WTC11 (cell line): ENCODE measurements at places on chromosomes 7 and 10. TPM values are rescaled to one million over a fixed set of nuclear protein-coding genes. Genes with fewer than 3 reads are reported as not detected.

DNA sequence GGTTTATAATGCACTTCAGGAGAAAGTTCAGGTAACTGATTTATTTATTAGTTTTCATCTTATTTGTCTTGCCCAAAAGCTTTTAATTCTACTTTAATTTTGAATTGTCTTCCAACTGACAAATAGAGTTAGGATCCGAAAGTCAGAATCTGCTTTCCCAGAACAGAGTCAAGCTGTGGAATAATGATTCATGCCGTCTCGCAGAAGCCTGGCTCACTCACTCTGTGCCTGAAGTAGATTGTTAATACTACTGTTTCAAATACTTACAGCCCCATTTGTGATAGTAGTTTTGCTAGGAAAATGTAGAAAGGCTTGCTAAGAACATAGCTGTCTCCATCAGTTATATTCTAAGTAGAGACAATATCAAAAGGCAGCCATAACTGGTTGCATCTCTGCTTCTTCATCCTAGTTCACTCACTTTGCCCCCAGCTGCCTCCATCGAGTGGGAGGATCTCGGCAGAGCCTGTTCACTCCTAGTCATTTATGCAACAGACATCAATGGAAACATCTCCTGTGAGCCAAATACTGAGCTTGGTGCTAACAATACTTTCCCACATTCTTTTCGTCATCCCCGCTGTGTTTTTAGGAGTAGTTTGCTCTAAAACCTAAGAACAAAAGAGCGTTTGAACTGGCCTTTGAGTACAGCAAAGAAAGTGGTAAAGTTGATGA is 28.0 kb downstream of the ABRAXAS2 start:
- no peak overlapping the region for H3K27ac ChIP-seq
- no peak overlapping the region for H3K4me3 ChIP-seq
- no peaks in the 10 kb centered on the region for H3K4me1 ChIP-seq
- DNase-seq, result no peak
- H3K36me3 ChIP-seq, result peaks cover 54% of the 10 kb centered on the region
- no peaks in the 10 kb centered on the region for H3K27me3 ChIP-seq

GLI3 gene
- 41.0 to 46.2 TPM (median 42.1 TPM) in 3 replicates for total RNA-seq

DNA sequence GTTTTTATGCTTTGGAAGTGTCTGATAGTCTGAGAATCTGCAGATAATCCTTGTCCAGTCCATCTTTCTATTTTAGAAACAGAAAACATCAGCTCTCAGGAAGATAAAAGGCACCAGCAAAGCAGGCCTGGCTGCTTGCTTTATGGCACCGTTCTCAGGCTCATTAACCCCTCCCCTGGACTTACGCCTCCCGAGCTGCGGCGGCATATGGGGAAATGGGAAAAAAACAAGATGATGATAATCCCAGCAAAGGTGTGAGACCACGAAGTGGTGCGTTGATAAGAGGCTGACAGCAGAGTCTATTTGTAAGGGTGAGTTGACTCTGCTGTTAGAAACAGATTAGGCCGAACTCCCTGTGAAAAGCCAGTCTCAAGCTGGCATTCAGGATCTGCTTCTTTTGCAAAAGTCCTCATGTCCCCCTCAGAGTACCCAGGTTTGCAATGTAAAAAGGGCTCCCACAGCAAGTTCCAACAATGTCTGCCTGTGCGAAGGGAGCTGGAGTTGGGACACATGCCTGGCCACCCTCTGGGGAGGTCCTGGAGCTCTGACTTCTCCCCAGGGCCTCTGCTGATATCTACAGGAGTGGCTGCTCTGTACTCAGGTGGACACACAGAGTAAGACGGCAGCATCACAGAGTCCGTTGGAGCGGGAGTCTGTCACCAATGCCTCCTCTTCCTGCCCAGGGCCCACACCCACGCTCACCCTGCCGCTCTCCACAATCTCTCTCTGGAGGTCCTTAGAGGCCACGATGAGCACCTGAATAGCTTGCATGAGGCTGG is 54.3 kb downstream of the SPDYE5 start:
- DNase-seq, result no peak
- no peaks in the 10 kb centered on the region for H3K27me3 ChIP-seq
- no peak overlapping the region for H3K4me3 ChIP-seq
- no peaks in the 10 kb centered on the region for H3K4me1 ChIP-seq
- H3K36me3 ChIP-seq, result peaks cover 74% of the 10 kb centered on the region

DNA sequence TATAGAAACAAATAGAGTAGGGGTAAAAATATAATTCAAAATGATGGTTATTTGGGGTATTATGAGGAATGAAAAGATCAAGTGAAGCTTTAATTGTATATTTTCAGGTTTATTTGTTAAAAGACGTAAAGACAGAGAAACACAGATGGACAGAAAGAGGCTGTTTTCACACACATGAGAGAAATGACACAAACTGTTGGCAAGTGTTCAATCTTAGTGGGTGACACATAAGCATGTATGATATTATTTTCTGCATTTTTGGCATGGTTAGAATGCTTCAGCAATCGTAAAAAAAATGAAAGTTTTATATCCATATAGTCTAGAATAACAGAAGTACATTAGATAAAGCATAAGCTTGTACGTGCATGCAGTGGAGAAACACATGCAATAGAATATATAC is 464.4 kb upstream of the AKR1E2 start:
- peaks cover 5% of the 10 kb centered on the region for H3K4me1 ChIP-seq
- no peaks in the 10 kb centered on the region; the same call in 1 of the 2 replicates for H3K27me3 ChIP-seq
- H3K4me3 ChIP-seq, result no peak overlapping the region
- no peak for DNase-seq

COX19 gene
- total RNA-seq, result 10.2 to 13.2 TPM (median 10.4 TPM) in 3 replicates
